NCI-H524 treated with DMSO at 0.1 percent for 48 hours (cell line): ENCODE measurements at places on chromosomes 1 and 21.

GRCh38 chr1:105072850-105073249 lies 1323.2 kb downstream of the AMY1C start:
- no peak for DNase-seq

GRCh38 chr21:42417533-42417932 lies 13.8 kb downstream of the UBASH3A start:
- no peak for DNase-seq

DNA sequence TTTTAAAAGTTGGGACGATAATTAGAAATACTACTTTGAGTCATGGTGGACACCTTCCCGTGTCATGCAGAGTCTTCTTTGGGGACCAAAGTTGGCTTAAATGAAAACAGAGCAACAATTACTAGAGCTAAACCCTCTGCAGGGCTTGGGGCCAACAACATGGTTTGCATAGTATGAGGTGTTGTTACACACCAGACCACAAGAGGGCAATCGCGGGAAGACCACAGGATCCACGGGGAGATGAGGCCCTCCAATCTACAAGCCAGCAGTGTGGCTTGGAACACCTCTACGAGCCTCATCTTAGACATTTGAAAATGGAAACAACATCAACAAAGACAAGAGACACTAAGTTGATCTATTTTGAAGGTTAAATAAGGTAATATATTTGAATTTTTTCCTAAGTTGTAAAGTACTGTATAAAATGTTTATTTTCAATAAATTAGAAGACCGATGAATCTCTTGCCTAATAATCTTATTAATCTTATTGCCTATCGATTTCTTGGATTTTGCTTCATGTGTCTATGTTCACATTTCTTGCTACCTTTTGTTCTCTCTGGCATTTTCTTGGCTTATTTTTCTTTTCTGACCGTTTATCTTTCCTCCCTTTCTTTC lies 8.2 kb upstream of the SMCP start:
- DNase-seq, result peak; percentile 2

GRCh38 chr1:231124746-231125145 lies 37.1 kb upstream of the TRIM67 start:
- DNase-seq, result no peak

DNA sequence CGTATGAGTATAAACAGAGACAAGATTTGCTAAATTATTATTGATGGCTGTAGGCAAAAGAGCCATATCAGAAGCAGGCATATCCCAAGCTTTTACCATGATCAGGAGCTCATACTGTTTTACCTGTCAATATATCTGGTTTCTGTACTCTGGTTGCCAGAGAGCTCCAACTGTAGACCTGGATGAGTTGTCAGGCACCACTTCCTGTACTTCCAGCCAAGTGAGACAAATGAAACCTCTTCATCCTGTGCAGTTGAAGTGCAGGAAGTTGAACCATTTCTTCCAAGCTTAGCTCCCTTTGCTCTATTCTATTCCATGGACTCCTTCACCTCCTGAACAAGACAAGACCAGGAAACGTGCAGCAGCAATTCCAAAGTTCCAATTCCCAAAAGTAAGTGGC lies 115.6 kb downstream of the ZNF281 start:
- no peak for DNase-seq

DNA sequence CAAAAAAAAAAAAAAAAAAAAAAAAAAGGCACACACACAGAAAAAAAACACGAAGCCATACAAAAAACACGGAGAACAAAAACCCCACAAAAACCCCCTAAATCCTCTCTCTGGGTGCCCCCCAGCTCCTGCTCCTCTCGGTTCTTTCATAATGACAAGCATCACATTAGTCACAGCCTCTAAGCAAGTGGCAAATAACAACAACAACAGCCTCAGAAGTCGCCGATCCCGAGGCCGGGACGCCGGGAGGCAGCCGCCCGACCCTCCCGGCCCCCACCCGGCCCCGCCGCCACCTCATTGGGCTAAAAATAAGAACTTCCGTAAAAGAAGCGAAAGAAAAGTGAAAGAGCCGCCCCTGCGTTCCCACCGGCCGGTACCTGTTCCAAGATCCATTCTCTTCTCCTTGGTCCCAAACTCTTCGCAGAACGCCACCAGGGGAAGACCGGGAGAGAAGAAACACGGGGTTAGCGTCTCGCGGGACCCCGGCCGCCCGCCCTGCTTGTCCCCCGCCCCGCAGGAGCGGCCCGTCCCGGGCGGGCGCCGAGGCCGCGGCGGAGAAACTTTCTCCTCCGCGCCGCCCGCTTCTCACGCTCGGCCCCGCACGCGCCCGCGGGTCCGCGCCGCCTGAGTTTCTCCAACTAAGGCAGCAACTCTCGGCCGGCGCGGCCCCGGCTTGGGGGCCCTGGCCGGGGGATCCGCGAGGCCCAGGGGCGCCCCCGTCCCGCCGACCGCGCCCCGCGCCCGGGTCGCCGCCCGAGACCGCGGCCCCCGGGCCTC lies 102.8 kb downstream of the CASZ1 start:
- DNase-seq, result no peak

- DNase-seq, result no peak
Measured at GRCh38 chr1:246795906-246796694, 71.9 kb downstream of the SCCPDH start.

DNA sequence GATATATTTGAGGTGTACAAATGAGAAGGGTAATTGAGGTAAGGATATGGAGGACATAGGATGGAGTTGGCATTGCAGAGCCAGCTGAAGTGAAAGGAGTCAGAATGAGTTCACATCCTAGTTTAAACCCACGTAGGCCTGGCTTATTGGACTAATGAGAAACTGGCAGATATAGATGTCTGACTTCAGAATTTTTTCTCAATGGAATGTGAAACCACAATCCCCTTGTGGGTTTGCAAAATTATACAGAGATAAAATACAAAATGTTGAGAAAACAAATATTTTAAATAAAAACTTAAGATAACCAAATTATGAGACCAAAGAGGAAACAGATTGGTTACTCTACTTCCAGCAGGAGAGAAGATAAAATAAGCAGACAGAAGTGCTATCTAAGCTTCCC lies 277.4 kb upstream of the LRRC7 start:
- no peak for DNase-seq

DNA sequence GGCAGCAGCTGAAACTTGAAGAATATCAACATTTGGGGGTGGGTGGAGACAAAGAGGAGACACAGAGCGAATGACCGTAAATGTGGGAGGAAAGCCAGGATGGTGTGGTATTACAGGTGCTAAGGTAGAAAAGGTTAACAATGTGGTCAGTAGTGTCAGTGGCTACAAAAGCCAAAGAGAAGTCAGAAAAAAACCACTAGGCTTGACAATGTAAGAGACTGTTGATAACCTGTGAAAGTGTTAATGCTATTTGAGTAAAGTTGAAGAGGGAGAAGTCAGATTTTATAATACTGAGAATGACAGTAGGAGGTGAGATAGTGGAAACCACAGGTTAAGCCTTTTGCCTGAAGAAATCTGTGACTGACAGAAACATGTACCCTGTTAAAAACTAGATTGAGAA lies 120.8 kb downstream of the CLEC20A start:
- no peak for DNase-seq

GRCh38 chr1:78547081-78547480 lies 56.3 kb downstream of the PTGFR start:
- no peak for DNase-seq

GRCh38 chr1:111672331-111672730 lies 52.7 kb downstream of the RAP1A start:
- DNase-seq, result no peak

- no peak for DNase-seq
Measured at GRCh38 chr1:221334062-221334461, 407.8 kb downstream of the DUSP10 start.

DNA sequence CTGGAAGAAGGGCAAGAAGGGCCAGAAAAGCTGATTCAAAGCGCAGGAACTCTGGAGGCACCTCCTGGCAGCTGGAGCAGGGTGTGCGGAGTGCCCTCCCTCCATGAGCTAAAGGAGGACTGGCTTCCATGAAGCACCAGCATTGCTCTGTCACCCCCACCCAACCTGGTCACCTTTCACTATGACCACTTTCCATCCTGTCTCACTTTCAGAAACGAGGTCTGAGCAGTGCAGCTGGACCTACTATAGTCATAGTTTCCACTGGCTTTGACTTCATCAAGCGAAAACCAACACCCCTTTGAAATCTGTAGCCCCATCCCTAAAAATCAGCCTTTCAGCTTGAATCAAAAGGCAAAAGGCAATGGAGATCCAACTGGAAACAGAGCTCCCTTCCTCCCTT lies 84.8 kb upstream of the CACNA1E start:
- no peak for DNase-seq

GRCh38 chr1:217482356-217483102 lies 148.4 kb downstream of the GPATCH2 start:
- DNase-seq, result no peak

- no peak for DNase-seq
Measured at GRCh38 chr1:236534151-236534651, 10.4 kb downstream of the LGALS8 start.

DNA sequence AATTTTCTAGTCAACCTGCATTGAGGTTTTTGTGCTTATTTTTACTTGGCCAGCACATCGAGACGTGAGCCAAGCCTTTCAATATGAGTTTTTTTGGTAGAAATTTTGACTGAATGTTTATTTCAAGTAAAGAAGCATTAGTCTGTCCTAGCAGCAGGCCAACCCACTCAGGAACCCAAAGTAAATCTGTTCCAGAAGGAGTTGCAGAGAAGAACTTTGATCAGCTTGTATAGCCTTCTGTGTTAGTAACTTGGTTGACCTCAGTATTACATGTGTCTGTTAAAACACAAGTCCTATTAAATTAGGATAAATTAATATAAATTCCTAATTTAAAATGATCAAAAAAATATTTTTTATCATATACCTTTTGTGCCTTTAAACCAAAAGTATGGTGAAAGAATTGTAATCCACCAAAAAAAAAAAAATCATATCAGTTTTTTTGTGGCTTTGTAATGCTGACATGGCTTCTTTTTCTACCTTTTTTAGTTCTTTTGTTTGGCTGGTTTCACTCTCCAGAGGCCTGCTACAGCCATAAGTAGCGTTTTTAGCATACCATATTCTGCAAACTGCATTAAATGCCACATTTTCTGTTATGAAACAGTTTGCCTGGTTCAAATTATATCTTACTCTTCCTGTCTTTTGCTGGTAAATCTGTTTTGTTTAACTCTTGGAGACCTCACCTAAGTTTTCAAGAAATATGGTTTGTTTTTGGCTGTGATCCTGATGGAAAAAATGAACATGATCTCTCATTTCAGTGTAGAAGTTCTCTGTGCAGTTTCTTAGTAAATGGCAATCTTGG lies 39.5 kb downstream of the ATF6 start:
- DNase-seq, result no peak

GRCh38 chr1:119827010-119827409 lies 15.8 kb upstream of the REG4 start:
- DNase-seq, result no peak

DNA sequence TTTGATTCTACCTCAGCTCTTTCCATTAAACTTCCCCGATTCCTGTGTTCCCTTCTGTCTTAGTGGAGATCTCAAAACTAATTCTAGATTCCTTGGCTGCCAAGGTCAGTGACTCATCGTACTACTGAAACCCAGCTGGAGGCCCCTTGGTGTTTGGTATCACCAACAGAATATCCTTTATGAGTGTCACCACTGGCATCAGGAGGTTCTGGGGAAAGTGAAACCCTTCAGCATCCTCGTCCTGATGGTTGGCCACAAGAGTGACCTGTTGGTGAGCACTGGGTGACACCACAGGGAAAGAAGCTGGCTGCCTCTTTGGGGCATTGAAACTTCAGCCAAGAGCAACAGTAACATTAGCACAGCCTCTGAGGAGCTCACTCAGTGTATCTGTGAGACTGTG lies 9.6 kb downstream of the RAB42 start:
- DNase-seq, result no peak

GRCh38 chr1:209051570-209051969 lies 531.9 kb upstream of the CAMK1G start:
- no peak for DNase-seq

GRCh38 chr1:58818075-58818474 lies 34.2 kb upstream of the JUN start:
- no peak for DNase-seq

DNA sequence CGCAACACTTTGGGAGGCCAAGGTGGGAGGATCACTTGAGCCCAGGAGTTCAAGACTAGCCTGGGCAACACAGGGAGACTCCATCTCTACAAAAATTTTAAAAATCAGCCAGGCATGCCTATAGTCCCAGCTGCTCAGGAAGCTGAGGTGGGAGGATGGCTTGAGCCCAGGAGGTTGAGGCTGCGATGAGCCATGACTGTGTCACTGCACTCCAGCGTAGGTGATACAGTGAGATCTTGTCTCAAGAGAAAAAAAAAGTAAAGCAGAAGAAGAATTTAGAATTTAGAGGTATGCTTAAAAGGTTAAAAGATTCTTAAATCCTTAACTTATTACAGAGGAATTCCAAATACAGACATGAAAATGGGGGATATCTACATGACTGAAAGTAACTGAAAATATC lies 79.5 kb downstream of the SMYD3 start:
- no peak for DNase-seq

GRCh38 chr1:220741349-220741748 lies 6.8 kb upstream of the MTARC2 start:
- no peak for DNase-seq

GRCh38 chr1:72023063-72023930 lies 259.0 kb downstream of the NEGR1 start:
- no peak for DNase-seq
